CD4-positive, alpha-beta T cell treated with Interleukin-21 for 1 hour (primary cell): ENCODE measurements at places on chromosomes 12 and 14.

GRCh38 chr12:50103351-50103750 lies 457 bp upstream of the GPD1 start:
- DNase-seq: no peak

DNA sequence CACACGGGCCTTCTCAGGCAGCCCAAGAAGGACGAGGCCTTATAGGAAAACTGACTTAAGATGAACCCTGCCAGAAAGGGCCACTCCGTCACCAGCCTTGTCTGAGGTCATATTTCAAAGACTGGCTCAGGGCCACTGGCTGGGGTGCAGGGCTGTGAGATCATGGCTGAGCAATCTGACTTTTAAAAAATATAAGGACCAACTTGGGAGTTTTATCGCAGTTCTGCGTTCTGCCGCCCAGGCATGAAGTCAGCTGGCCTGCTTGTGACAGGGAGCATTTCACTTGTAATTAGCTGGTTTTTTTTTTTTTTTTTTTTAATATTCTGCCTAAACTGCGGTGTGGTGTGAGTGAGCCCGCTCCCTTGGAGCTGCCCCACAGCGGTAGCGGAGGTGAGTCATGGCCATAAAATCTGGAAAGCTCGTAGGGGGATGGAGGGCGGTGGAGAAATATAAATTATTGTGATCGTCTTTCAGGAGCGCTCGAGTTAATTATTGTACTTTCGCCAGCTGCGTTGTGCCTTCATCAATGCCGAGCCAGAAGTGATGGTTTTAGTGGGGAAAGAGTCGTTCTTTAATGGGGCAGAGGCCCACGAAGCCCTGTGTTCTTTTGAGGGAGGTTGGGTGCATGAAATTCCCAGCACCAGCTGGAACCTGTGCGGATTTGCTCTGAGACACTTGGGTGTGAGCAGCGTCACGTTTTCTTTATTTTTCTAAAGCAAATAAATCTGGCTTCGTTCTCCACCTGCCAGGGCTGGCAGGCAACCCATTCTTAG lies 231.9 kb downstream of the C12orf75 start:
- no peak for DNase-seq

DNA sequence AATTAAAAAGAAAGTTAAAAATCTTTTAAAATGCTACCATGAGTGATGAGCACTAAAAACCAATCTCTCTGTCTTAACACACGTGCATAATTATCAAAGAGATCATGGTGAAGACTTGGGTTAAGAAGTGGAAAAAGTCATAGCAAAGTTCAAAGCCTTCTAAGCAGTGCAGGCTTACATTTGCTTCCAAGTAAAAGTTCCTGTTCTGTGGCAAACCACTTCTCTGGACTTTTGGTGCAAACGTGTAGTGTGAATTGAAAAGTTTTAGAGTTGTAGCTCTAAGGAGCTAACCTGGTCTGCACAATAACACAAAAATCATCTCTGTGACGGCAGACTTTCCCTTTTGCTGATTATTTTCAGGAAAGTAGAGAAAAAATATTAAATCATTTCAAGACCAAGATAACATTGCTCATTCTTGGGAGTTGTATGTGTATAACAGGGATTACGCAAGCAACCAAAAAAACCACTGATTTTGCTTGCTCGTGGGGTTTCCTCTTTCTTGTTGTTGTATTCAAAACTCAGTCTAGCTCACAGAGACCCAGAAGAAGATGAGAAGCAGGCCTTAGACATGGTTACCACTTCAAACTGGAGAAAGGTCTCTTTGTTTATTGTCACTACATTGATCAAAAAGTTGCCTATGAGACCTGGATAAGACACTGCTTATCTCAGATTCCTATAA lies 2.3 kb upstream of the GLIPR1 start:
- DNase-seq: peak; percentile 74

GRCh38 chr14:69269381-69269780 lies 9.4 kb downstream of the GALNT16 start:
- DNase-seq: no peak

DNA sequence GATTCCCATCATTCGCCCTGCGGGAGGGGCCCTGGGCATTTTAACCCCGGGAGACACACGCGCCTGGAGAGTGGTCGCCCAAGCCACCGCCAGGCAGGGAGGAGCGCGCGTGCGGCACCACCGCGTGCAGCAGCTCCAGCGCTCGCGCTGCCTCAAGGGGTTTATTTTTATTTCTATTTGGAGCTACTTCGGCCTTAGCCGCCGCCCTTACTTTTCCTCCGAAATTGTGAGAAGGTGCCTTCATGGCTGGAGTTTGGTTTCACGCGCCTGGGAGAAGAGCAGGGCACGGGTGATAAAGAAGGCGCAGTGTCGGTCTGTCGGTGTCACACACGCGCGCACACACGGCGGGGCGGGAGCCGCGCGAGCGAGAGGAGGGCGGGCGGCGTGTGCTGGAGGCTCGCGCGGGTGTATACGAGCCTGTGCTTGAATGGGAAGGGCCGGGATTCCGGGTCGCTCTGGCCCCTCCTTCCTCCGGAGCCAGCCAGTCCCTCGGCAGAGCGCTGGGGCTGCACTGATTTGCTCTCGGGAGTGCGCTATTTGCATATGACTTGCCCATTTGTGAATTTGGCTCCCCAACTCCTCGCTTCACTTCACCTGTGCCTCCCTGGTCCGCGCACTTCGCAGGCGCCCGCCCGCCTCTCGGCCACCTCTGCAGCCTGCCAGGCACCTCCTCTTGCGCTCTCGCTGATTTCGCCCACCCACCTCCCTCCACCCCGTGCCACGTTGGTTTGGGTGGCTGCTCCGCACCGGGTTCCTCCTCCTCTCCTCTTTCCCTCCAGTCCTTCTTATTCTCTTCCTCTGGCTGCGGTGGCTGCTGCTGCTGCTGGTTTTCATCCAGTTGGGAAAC lies 932.3 kb downstream of the DIO2 start:
- DNase-seq: no peak
